ENCODE measurements at places on chromosomes 4 and X. TPM values are rescaled to one million over a fixed set of nuclear protein-coding genes. Genes with fewer than 3 reads are reported as not detected.

The CSN1S1 gene
- not detected for total RNA-seq

- no peak for DNase-seq
Observed at GRCh38 chr4:38601244-38601915, 62.6 kb upstream of the KLF3 start.

The CLDN34 gene
- total RNA-seq: 0.42 TPM

The HSD17B13 gene
- 0.12 TPM for total RNA-seq

The PAGE2B gene
- not detected for total RNA-seq

DNA sequence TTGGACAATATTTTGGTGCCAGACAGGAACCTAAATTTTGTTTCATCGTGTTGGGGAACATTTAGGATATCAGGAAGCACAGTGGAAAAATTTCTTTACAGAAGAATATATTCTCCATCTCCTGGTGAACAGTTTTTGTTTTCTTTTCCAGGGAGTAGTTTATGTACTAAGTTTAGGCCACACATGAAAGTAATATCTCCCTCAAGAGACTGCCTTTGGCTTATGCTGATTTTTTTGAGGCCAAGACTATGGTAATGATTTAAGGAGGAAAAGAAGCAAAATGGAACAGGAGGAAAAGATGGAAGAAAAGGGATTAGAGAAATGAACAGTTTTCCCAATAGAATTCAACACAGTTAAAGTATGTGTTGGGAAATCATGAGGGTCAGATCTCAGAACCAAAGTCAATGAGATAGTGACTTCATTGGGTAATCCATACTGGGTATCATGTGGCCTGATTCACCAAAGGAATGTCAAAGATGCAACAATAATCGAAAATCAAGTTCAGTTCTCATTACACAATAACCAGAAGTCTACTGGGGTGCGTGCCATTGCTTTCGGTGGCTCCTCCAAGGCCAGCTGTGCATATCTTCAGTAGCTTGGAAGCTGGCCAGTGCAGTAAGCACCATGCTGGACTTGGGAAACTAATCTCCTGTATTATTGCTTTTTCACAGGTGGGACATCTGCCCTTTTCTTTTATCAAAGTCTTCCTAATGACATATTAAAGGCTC lies 234.8 kb downstream of the COL25A1 start:
- DNase-seq: no peak

The GNRHR gene
- total RNA-seq: not detected

GRCh38 chr4:142556570-142557238 lies 289.4 kb downstream of the INPP4B start:
- no peak for DNase-seq

The NLGN3 gene
- 1.6 TPM for total RNA-seq

- DNase-seq: peak; percentile 57
Observed at GRCh38 chrX:107683124-107683895, 55.0 kb downstream of the PRPS1 start.

GRCh38 chr4:1887052-1887451 lies 15.9 kb downstream of the NSD2 start:
- DNase-seq: no peak

DNA sequence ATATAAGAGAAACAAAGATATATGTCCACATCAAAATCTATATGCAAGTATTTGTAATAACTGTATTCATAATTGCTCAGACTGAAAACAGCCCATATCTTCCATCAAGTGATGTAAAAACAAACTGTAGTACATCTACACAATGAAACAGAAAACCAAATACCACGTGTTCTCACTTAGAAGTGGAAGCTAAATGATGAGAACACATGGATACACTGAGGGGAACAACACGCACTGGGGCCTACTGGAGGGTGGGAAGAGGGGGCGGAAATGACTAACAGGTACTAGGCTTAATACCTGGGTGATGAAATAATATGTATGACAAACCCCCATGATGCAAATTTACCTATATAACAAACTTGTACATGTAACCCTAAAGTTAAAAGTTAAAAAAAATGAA lies 42.7 kb downstream of the UBA6 start:
- no peak for DNase-seq

DNA sequence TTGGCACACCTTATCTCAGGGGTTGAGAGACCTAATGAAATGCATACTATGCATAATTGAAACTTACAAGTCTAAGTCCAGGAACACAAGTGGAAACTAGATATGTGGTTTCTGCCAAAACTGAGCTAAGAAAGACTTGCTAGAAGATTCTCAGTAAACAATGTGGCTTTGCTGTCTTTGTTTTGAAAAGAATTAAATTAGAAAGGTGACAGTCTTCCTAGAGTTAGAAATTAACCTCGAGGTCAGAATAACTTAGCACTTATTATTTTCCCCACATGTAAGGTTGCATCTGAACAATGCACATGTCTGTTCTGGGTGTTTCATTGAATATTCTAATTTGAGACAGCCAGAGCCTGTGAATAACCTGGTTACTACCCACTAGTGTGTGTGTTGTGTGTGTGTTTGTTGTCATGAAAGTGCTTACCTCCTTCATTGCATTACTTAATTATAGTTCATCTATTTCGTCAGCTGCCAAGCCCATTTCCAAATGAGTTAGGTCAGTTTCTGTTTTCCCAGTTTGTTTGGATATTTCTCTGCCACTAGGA lies 1.5 kb downstream of the EREG start:
- DNase-seq: no peak

The RS1 gene
- total RNA-seq: not detected
